ENCODE measurements at places on chromosomes 6 and 20.

GRCh38 chr20:53738945-53739798, 145.5 kb upstream of the ZNF217 start:
- DNase-seq = no peak

DNA sequence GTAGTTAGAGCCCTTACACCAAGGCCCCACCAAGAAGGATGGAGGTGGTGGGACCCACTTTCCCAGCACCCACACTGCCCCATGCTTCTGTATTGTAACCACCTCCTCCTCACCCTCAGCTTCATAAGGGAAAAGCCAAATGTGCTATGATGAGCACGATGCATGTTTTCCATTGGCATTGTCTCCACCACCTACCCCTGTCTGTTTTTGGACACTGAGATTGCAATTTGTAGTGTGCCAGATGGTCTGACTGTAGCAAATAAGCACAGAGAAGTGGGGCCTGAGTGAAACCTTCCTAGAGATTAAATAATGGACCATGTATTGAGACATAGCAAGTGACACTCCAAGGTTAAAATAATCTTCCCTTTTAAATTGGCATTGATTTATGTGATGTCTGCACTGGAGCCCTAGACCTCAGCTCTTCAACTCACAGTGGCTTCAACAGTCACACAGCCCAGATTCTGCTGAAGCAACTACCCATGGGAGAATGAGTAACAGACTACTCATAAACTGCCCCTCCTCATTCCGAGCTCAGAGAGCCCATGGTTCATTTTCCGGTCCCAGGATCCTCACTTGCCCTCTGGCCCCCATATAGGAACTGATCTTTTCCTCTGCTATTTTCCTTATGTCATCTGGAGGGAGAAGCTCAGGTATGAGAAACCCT, 177.9 kb downstream of the COL9A1 start:
- no peak for DNase-seq

- DNase-seq = no peak
Measured at GRCh38 chr6:41748102-41748477, 893 bp upstream of the PGC start.

DNA sequence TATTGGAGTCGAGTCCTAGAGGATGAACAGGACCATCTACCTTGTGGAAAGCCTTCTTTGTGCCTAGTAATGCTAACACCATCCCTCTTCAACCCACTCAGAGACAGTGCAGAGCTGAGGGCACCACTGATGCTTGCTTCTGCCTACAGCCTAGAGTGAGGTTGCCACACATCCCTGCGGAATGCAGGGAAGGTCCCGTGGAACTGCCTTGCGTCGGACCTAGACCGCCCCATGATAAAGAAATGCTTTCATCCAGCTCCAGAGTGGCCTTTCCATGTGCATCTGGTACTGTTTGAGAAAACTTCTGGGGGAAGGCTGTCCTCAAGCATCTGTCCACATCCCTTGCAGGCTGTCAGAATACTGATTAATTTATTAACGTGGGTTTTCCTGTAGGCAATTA, 168.4 kb downstream of the PHACTR1 start:
- no peak for DNase-seq

DNA sequence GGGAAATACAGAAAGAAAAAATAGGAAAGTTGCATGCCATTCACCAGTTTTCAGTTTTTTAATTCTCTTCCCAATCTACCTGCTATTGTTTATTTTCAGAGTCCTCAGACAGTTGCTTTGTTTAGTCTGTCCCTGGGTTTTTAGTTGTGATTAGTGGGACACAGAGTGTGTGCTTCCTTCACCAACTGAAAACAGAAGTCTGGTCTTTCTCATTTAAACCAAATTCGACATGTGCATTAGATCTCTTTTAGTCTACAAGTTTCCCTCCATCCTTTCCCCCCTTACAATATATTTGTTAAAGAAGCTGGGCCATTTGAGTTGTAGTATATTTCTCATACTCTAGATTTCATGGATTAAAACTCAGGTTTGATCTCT, 58.7 kb upstream of the STMND1 start:
- DNase-seq = no peak

DNA sequence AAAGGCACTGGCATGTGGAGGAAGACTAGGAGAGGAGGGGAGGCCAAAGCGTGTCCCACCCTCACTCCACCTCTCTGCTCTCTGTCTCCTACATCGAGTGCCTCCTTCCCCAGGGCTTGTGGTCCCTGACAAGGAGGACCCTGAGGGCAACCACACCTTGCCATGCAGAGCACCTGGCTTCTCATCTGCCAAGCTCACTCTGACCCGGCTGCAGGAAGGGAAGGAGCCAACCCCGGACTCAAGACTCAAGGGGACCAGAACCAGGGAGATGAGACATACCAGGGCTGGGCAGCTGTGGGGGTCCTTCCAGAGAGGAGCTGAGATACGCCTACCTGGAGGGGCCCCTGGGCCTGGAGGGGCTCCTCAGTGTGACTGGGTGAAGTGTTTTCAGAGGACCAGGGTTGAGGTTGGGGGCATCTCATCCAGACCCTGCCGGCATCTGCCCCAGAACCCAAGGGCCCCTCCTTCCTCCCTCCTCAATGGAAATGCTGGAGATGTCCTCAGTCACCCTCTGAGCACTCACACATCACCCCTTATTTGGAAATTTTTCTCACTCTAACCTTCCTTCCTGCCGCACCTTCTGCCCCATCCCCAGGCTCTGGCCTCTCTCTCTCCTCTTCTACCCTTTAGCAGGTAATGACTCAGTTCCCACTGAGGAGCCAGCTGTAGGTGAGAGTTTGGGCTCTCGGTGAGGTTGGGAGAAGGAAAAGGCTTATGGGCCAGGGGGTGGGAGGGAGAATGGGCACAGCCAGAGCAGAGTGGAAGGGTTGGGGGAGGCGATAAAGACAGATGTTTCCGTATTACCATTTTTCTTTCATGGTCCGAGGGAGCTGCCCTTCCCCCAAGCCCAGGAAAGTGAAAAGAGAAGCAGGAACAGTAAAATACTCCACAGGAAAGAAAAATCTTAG, 32.0 kb upstream of the POU5F1 start:
- no peak for DNase-seq

DNA sequence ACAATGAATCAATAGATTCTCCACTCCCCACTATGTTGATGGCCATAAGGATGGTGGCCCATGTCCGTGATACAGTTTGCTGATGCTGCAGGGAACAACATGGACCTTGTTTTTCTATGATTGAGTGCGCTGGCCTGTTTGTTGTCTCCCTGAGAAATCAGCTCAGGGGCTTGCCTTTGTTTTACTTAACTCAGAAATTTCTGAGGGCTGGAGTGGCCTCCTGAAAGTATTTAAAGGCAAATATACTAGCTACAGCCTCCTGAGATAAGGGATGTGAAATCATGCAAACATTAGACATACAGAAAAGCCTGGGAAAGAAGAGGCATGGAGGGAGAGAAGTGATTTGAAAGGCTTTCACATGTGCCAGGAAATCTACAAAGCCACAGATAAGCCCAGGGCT, 170.3 kb upstream of the FLRT3 start:
- no peak for DNase-seq

GRCh38 chr6:167268683-167269280, 22.3 kb upstream of the UNC93A start:
- no peak for DNase-seq

DNA sequence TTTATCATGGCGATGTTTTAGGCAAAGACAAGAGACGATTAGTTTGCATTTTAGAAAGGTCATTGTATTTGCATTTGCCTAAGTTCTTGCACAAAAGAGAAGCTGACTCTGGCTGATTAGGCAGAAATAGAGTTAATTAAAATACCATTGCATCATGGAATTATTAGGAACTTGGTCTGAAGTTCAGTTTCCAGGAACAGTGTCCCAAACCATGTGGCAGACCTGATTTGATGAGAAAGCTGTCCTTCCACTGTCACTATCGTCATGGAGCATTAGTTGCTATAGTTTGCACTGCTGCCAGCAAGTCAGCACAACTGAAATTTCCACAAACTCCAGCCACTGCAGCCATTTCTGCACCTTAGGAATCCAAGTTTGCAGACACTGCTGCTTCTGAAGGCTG, 24.3 kb upstream of the MCUR1 start:
- no peak for DNase-seq

DNA sequence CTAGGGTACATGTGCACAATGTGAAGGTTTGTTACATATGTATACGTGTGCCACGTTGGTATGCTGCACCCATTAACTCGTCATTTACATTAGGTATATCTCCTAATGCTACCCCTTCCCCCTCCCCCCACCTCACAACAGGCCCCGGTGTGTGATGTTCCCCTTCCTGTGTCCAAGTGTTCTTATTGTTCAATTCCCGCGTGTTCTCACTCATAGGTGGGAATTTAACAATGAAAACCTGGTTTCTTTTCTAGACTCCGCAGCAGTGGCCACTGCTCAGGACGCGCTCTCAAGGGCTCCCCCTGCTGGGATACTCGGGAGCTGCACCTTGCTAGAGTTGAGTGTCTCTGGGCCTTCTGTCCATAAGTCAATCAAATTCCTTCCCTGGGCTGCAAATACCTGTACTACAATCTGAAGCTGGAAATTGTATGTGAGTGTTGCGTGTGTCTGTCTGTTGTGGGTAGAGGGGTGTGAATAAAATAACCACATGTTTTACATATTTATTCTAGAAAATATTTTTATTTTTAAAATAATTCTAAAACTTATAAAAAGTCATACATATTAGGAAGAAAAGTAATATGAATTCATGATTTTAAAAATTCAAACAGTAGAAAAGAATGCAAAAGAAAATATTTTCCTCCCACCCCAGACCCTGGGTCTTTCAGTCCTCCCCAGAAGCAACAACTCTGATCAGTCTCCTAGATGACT, 8.2 kb upstream of the CEP250 start:
- peak; percentile 86 for DNase-seq

DNA sequence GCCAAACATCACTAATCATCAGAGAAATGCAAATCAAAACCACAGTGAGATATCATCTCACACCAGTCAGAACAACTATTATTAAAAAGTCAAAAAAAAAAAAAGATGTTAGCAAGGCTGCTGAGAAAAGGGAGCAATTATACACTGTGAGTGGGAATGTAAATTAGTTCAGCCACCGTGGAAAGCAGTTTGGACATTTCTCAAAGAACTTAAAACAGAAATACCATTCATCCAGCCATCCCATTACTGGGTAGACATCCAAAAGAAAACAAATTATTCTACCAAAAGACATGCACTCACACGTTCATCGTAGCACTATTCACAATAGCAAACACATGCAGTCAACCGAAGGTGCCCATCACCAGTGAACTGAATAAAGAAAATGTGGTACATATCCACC, 213.9 kb downstream of the TTLL2 start:
- no peak for DNase-seq

GRCh38 chr20:29326376-29327070, 1930.9 kb upstream of the DEFB115 start:
- DNase-seq = no peak

DNA sequence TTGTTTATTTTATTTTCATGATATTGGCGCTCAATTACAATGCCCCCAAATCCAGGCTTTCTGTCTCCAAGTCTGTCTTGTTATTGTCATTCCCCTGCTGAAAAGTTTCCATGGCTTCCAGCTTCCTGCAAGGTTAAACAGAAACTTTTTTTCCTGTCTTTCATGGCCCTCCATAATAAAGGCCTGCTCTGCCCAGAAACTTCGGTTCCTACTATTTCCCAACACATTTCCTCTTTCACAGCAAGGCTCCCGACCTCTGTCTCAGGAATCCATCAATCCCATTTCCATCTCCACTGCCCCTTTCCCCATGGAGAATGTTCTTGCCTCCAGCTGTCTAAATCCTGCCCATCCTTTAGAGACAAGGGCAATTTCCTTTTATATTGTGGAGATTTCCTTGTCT, 365.2 kb upstream of the JARID2 start:
- no peak for DNase-seq

DNA sequence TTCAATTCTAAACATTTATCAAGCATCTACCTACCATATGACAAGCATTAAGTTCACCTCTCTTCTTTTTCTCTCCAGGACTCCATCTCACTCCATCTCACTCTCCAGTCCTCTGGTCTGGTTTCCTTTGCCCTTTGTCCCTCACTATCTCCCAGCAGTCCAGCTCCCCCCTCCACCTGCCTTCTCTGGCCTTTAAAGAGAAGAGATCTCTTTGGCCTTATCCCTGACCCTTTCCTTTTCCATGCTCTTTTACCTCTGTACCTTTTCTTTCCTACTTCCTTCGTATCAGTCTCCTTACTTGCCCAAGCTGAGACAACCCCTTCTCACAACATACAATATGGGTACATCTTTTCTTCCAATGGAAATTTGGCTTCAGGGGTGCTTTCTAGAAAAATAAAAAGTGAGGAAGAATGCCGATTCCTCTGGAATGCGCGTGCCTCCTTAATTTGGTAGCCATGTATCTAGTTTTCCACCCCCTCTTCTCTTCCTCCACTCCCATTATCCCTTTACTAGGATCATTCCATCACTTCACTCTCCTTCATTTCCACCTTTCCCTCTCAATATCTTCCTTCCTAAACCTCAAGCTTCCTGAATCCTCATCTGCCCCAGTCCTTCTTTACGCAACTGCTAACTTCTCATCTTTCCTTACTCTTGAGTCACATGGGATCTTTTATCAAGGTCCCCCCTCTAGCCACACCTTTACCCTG, 745 bp upstream of the AGPAT1 start:
- no peak for DNase-seq

- no peak for DNase-seq
Measured at GRCh38 chr6:169996378-169997051, 245.1 kb downstream of the ERMARD start.

- no peak for DNase-seq
Measured at GRCh38 chr6:44652547-44652946, 265.0 kb downstream of the CDC5L start.

DNA sequence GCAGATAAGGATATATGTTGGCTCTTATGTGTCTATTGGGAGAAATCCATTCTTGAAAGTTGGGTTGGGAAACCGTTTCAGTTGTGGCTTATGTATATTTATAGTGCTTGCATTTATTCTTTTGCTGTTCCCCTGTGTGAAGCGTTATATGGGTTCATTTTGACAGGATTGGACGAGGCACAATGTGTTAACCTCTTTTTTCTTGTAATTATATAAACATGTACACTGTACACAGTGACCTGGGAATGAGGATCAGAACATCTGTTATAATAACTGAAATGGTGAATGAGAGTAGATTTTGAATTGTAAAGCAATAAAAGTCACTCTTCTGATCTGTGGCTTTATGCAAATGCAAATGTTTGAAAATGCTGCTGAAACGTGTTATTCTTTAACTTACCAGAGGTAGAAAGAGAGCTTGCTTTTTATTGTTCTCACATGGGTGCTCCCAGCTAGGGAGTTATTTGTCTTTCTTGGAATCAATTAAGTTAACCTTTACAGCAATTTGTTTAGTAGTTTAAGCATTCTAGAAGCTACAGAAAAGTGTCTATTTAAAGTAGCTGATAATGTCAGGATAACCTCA, 213.7 kb downstream of the GRIK2 start:
- no peak for DNase-seq

- DNase-seq = no peak
Measured at GRCh38 chr6:153858529-153858928, 180.5 kb upstream of the OPRM1 start.

Measured in posterior cingulate gyrus (tissue), 11 donors.